A549 treated with AZD2906 at 1 μM for 4 hours (cell line): ENCODE measurements at places on chromosomes 5 and 9. TPM values are rescaled to one million over a fixed set of nuclear protein-coding genes. Genes with fewer than 3 reads are reported as not detected.

Gene CD14
- total RNA-seq, result 3.2 to 4.2 TPM (median 4.0 TPM) in 5 replicates

Gene RAD50
- total RNA-seq, result 24.1 to 32.0 TPM (median 27.7 TPM) in 5 replicates

Gene OR2K2
- total RNA-seq, result not detected in 5 replicates

Gene FAM151B
- total RNA-seq, result 1.0 to 1.7 TPM (median 1.7 TPM) in 5 replicates

Gene SAXO1
- not detected in 5 replicates for total RNA-seq

Gene HMCN2
- total RNA-seq, result 0.01 to 0.13 TPM (median 0.09 TPM) in 5 replicates

Gene EQTN
- 0.16 to 0.20 TPM in 2 of 5 replicates, not detected in the others for total RNA-seq

Gene SLC35A4
- 75.7 to 87.0 TPM (median 80.0 TPM) in 5 replicates for total RNA-seq

Gene IFNA1
- not detected in 5 replicates for total RNA-seq

Gene ENC1
- total RNA-seq, result 3.3 to 4.4 TPM (median 3.6 TPM) in 5 replicates

Gene FCN2
- not detected in 5 replicates for total RNA-seq

Gene NIPBL
- total RNA-seq, result 11.2 to 15.5 TPM (median 11.5 TPM) in 5 replicates

Gene ZBTB26
- total RNA-seq, result 1.2 to 1.9 TPM (median 1.9 TPM) in 5 replicates

Gene MRPL50
- total RNA-seq, result 12.6 to 18.8 TPM (median 13.8 TPM) in 5 replicates

Gene CDKN2A
- 0.15 TPM in 1 of 5 replicates, not detected in the others for total RNA-seq

Gene LURAP1L
- total RNA-seq, result 23.7 to 28.8 TPM (median 26.7 TPM) in 5 replicates

Gene GRM6
- total RNA-seq, result not detected in 5 replicates

Gene FLT4
- 3.4 to 4.3 TPM (median 3.6 TPM) in 5 replicates for total RNA-seq

Gene IL3
- not detected in 5 replicates for total RNA-seq

Gene THBS4
- total RNA-seq, result 0.03 to 0.07 TPM (median 0.06 TPM) in 3 of 5 replicates, not detected in the others

Gene SPRY4
- total RNA-seq, result 8.2 to 11.4 TPM (median 10.2 TPM) in 5 replicates

Gene PROB1
- total RNA-seq, result 0.16 to 0.24 TPM (median 0.19 TPM) in 5 replicates

Gene KIF12
- 1.3 to 1.9 TPM (median 1.5 TPM) in 5 replicates for total RNA-seq

Gene ABCA1
- total RNA-seq, result 3.4 to 5.1 TPM (median 3.6 TPM) in 5 replicates

Gene CSF1R
- total RNA-seq, result 0.15 to 0.31 TPM (median 0.20 TPM) in 5 replicates

Gene DDX4
- 0.02 to 0.09 TPM (median 0.08 TPM) in 3 of 5 replicates, not detected in the others for total RNA-seq

Gene MYOT
- total RNA-seq, result 0.08 to 0.27 TPM (median 0.13 TPM) in 3 of 5 replicates, not detected in the others

Gene MPDZ
- 8.5 to 13.2 TPM (median 10.6 TPM) in 5 replicates for total RNA-seq

Gene LPAR1
- total RNA-seq, result 21.4 to 23.8 TPM (median 22.1 TPM) in 5 replicates

Gene MEIKIN
- not detected in 5 replicates for total RNA-seq

Gene PCDHGA7
- 0.71 to 1.2 TPM (median 0.76 TPM) in 5 replicates for total RNA-seq

Gene SV2C
- not detected in 5 replicates for total RNA-seq

Gene ATOX1
- total RNA-seq, result 194 to 216 TPM (median 199 TPM) in 5 replicates

Gene TNFSF15
- total RNA-seq, result 0.03 to 0.12 TPM (median 0.07 TPM) in 5 replicates

Gene BRINP1
- 0.15 to 0.25 TPM (median 0.18 TPM) in 5 replicates for total RNA-seq

Gene FGF1
- 0.24 to 0.61 TPM (median 0.39 TPM) in 5 replicates for total RNA-seq

Gene BARHL1
- 0.02 to 0.03 TPM in 2 of 5 replicates, not detected in the others for total RNA-seq

Gene PDZD2
- 0.39 to 0.57 TPM (median 0.42 TPM) in 5 replicates for total RNA-seq

Gene ARID3C
- 0.11 to 0.32 TPM (median 0.17 TPM) in 5 replicates for total RNA-seq

Gene PCDHGA10
- 0.02 to 0.03 TPM in 2 of 5 replicates, not detected in the others for total RNA-seq

Gene LCN12
- 0.58 to 2.4 TPM (median 1.5 TPM) in 5 replicates for total RNA-seq

Gene BHMT
- 0.07 TPM in 1 of 5 replicates, not detected in the others for total RNA-seq

Gene BASP1
- total RNA-seq, result 183 to 220 TPM (median 215 TPM) in 5 replicates

Gene ZFP2
- total RNA-seq, result not detected in 5 replicates

Gene DCANP1
- not detected in 5 replicates for total RNA-seq

Gene RNF20
- total RNA-seq, result 18.2 to 26.3 TPM (median 20.4 TPM) in 5 replicates

Gene ARHGEF39
- 11.1 to 18.8 TPM (median 16.6 TPM) in 5 replicates for total RNA-seq

Gene FGD3
- total RNA-seq, result 0.12 to 0.26 TPM (median 0.16 TPM) in 5 replicates
